ENCODE measurements at places on chromosomes 3 and 15.

DNA sequence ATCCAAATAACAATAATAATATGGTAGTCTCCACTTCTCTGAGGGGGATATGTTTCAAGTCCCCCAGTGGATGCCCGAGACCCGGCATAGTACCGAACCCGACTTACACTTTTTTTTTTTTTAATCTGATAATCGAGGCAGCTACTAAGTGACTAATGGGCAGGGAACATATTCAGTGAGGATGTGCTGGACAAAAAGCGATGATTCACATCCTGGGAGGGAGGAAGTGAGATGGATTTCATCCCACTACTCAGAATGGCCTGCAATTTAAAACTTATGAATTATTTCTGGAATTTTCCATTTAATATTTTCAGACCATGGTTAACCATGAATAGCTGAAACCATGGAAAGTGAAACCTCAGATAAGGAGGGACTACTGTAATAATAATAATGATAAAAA lies 49.5 kb upstream of the SELENOK start:
- DNase-seq: peak; percentile 49

DNA sequence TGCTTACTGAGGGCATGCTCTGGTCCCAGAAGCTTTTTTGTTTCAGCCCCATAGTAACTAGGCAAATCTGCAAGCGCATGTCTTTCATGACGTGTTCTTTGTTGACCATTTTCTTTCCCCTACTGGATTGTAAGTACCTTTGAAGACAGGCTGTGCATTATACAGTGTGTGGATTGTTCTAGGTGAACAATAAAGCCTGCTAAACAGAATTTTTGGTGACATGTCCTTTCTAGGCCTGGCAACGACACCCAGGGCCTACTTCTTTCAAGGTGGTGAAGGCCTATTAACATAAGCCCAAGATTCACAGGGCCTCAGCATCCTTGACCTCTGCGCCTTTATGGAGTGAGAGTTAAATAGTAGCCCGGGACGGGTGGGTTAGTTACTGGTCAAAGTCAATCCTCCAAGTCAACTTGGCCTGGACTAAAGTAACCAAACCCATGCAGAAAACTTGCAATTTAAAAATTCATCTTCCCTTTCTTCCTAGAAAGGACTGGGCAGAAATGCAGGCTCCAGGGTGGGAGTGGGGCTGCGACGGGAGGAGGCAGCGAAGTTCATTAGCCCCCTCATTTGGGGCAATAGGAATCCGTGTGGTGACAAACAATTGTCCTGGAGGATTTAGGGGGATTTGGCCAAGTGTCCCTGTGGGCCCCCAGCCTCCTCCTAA lies 37.6 kb upstream of the TRIM71 start:
- no peak for DNase-seq

DNA sequence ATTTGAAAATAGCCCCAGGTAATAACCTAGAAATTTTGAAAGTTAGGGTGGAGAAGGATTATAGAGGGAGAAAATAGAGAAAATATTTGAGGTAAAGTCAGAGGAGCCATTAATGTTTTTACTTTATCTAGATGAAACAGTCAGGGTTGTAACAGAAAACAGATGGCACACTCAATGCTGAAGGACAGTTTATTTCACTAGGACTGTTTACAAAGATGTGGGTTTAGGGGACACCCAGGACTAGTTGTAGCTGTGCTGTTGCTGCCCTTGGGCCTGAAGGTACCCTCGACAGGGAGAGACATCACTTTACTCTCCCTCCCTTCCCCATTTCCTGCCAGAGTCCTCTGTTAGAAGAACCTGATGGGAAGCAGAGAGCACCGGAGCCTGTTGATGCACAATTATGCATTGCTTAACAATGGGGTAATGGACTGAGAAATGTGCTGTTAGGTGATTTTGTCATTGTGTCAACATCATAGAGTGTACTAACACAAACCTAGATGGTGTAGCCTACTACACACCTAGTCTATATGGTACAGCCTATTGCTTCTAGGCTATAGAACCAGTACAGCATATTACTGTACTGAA lies 103.8 kb downstream of the GALK2 start:
- DNase-seq: peak; percentile 10

GRCh38 chr3:12879191-12879815 lies 37.9 kb upstream of the RPL32 start:
- DNase-seq: no peak

Data from fibroblast of skin of abdomen (primary cell).